Stimulated activated CD4-positive, alpha-beta T cell treated with anti-CD3 and anti-CD28 coated beads, TNF-alpha, amount 100 ng/mL, for 1 hour (primary cell): ENCODE measurements at places on chromosomes 12 and 14.

- no peak for DNase-seq
Observed at GRCh38 chr12:21248679-21249078, 86.0 kb downstream of the SLCO1A2 start.

- DNase-seq: no peak
Observed at GRCh38 chr12:102069707-102070106, 7.9 kb upstream of the WASHC3 start.

GRCh38 chr14:77786148-77786547 is 13.8 kb upstream of the ADCK1 start:
- DNase-seq: no peak

DNA sequence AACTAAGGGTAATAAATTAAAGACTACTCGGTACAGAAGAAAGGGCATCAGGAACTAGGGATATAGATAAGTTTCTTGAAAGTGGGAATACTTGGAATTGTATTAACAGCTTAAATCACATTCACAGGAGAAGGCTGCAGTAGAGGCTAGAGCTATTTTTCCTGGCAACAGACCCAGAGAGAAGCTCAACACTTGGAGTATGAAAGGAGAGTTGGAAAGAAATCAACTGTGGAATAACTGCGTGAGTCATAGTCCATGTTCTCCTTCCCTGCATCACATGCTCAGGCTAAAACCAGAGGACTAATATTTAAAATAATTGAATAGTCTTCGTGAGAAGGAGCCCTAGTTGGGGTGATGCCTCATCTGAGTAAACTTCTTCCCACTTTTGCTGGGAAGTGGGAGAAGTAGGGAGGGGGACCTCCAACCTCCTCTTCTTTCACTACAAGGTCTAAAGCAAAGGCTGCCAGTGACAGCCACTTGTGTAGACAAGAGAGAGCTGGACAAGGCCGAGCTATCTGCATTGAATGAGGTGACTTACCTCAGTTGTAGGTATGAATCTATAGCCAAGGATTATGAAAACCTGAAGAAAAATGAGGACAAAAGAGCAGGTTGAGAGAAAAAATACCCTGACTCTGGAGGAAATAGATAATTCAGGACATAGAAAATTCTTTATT is 32.7 kb downstream of the DYRK2 start:
- no peak for DNase-seq

GRCh38 chr12:69540987-69541386 is 44.3 kb upstream of the CCT2 start:
- no peak for DNase-seq

DNA sequence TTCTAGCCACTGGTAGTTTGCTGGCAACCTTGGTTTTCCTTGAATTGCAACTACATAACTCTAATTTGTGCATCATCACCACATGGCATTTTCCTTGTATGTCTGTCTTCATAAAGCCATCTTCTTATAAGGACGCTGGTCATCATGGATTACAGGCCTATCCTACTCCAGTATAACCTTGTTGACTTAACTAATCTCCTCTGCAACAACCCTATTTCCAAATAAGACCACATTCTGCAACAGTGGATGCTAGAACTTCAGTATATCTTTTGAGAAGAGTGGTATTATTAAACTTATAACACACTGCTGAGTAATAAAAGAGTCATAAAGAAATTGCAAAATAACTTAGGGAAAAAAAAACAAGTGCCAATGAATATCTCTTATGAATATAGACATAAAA is 511.8 kb upstream of the FOXG1 start:
- no peak for DNase-seq

- DNase-seq: no peak
Observed at GRCh38 chr12:94689646-94690036, 39.3 kb upstream of the TMCC3 start.

- no peak for DNase-seq
Observed at GRCh38 chr14:25436906-25437305, 387.0 kb upstream of the STXBP6 start.

- no peak for DNase-seq
Observed at GRCh38 chr14:73783107-73783727, 68.4 kb upstream of the PTGR2 start.

GRCh38 chr12:93946542-93947150 is 201.7 kb upstream of the PLXNC1 start:
- no peak for DNase-seq

DNA sequence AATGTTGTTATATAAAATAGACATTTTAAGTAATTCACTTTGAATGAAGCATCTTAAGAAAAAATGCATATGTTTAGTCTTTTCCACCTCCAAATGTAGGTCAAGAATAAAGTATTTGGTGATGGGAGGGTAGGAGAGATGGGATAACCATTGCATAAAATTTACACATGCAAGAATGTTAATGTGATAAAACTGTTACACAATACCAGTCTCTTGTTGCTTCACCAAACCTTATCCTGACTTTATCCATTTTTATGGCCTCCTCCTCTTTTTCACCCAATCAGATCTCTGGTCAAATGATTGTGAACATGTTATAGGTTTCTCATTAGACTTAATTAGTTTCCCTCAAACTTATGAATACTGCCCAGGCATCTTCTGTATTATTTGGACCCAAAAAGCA is 994.5 kb upstream of the FLRT2 start:
- DNase-seq: no peak

GRCh38 chr12:115910057-115910456 is 367.4 kb downstream of the MED13L start:
- DNase-seq: no peak

- DNase-seq: no peak
Observed at GRCh38 chr14:61656341-61656740, 39.0 kb upstream of the HIF1A start.

DNA sequence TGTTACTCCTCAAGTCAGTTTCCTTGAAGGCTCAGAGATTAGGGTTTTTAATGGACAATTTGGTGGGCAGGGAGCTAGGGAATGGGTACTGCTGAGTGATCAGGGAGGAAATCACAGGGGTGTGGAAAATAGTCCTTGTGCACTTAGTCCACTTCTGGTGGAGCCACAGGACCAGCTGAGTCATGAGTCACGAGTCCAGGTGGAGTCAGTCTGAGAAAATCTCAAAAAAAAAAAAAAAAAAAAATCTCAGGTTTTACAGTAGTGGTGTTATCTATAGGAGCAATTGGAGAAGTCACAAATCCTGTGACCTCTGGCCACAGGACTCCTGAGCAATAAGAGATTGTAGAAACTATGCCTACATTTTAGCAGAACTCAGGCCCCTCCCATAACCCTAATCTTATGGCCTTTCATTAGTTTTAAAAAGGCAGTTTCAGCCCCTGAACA is 28.2 kb upstream of the AMN1 start:
- no peak for DNase-seq

GRCh38 chr14:31170411-31170810 is 37.2 kb downstream of the HECTD1 start:
- DNase-seq: no peak

DNA sequence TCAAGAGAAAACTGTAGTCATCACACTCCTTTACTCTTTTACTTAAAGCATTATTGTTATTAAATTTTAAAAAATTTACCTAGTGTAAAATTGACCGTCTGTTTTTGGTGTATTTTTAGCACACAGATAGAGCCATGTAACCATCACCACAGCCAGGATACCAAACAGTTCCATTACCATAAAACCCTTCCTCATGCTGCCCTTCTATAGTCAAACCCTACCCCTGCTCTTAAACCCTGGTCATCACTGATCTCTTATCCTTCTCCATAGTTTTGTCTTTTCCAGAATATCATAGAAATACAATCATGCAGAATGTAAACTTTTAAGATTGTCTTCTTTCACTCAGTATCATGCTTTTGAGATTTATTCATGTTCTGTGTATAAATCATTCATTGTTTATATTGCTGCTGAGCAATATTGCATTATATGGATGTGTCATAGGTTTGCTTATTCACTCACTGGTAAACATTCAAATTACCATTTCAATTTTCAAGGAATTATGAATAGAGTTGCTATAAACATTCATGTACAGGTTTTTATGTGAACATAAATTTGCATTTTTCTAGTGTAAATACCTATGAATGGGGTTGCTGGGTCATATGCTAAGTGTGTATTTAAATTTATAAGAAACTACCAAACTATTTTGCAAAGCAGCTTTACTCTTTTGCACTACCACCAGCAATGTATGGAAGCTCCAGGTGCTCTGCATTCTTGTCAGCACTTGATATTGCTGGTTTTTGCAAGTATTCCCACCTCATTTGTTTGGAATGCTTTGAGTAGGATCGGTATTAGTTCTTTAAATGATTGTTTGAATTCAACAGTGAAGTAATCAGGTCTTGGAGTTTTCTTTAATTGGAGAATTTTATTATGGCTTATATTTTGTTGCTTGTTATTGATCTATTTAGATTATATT is 125.5 kb downstream of the LMNTD1 start:
- DNase-seq: no peak

DNA sequence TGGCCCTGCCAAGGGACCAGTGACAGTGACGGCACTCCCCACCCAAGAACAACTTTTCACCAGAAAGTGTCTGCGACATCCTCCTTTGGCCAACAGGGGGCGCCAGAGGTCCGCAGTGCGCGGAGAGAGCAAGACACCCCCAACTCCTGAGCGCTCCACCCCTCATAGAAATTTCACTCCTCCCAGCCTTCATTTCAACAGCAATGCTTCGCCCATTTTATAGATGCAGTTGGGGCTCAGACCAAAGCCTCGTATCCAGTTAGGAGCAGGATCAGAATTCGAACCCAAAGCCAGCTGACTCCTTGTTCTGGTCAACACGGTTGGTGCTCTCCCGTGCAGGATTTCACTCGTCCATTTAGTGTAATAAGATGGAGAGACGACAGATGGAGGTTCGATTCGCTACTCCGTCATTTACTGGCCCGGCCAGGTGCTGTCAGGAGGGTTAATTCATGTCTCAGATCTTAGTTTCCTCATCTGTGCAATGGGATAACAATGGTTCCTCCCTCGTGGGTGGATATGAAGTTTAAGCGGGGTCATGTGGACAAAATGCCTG is 2.4 kb upstream of the POP5 start:
- peak; percentile 67 for DNase-seq

DNA sequence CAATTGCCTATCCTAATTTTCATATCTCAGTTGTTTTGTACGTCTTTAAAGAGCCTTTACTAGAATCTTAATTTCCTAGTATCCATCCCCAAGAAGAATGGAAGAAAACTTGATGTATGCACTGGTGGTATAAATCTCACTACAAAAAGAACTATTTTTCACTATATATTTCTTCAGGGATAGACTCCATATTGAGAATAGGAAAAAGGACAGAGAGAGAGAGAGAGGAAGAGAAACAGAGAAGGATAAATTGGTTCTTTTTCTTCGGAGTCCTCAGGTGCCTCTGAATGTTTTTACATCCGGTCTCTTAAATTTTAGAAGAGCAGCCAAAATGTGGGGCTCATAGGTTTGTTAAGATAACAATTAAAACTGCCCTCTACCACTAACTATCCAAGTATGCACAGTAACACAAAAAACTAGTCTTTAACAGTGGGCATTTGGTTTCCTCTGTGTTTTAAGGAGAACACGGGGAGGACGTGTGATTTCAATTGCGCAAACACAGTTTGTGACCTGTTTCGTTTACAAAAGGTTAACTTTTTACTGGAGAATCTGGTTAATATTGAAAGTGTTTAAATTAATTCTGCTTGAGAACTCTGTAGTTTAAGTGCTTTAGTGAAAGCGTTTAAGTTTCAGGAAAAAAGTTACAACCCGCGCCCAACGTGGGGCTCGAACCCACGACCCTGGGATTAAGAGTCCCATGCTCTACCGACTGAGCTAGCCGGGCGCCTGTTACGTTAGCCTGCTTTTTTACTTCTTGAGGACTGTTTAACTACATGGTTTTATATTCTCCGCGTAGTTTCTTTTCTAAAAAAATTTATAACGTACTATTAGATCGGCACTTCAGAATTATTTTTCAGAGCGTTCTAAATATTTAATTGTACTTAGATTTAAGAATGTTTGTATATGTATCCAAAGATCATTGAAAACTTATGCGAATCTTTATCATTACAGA is 5.1 kb upstream of the PSMA3 start:
- DNase-seq: peak; percentile 79

- no peak for DNase-seq
Observed at GRCh38 chr12:91785655-91786498, 359.8 kb downstream of the BTG1 start.

- DNase-seq: no peak
Observed at GRCh38 chr12:47079981-47080724, 394 bp upstream of the AMIGO2 start.

DNA sequence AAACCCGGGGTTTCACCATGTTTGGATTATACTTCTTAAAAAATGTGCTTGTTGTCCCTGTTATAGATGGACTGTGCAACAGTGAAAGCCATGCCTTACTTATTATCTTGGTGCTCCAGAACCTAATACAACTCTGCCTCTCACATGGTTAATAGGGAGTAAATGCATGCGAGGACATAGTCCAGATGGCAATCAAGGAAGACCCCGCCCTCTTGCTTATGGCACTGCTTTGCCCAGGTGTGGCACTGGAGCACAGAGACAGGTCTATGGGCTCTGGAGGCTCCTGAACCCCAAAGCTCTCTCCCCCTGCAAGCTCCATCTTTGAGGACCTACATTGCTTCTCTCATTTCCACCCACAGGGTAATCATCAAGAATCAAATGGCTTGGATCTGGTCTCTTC is 162.1 kb upstream of the NTF3 start:
- no peak for DNase-seq

GRCh38 chr12:64072916-64073575 is 149.1 kb downstream of the KICS2 start:
- DNase-seq: no peak

DNA sequence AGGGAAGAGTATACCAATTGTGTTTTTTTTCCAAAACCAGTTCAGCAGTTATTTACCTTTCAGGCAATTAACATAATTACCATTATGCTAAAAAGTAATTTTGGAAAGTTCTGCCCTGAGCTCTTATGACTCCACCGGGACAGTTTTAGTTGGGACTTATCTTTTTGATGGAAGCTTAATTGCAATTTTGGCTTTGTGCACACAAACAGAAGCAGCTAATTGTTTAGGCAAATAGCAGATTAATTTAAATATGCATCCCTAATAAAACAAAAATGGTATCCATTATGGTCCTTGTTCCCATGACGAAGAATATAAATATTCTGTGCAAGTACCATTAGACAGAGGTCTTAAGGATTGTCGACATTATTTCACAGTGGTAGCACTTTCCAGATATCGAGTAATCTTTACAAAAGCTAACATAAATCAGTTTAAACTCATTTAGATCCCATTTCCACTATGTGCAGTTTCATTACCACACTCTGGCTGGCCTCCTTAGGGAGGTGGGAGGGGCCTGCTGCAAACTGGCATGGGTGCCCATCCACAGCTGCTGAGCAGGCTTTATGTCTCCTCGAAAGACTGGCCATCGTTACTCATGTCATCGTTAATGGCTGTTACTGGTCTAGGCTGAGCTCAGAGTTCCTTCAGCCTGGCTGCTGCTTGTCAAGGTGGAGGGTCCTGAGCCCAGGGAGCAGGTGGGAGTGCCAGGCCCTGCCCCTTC is 68.2 kb downstream of the FBXW8 start:
- DNase-seq: no peak

- no peak for DNase-seq
Observed at GRCh38 chr12:30108666-30109065, 324.9 kb upstream of the TMTC1 start.

DNA sequence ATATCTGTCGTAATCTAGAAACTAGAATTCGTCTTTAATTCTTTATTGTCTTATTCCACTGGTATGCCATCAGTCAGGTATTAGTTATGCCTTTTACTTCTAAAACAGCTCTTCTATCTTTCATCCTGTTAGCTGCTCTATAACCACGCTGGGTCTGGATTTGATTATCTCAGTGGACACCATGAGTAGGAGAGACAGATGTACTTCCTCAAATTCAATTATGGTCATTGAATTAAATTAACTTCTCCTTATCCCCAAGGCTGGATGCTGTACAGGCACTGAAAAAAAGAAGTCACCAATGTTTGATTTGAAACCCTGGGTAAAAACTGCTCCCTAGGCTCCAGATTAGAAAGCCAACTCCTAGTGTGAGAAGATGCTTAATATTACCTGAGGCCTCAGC is 107.3 kb downstream of the PIK3C2G start:
- DNase-seq: no peak
